T-cell (primary cell): ENCODE measurements at places on chromosomes 5 and 9. TPM values are rescaled to one million over a fixed set of nuclear protein-coding genes. Genes with fewer than 3 reads are reported as not detected.

PLEKHG4B gene
- total RNA-seq, result 0.09 TPM

NIPBL gene
- 87.5 TPM for total RNA-seq

MEIKIN gene
- total RNA-seq, result 0.93 TPM

DNA sequence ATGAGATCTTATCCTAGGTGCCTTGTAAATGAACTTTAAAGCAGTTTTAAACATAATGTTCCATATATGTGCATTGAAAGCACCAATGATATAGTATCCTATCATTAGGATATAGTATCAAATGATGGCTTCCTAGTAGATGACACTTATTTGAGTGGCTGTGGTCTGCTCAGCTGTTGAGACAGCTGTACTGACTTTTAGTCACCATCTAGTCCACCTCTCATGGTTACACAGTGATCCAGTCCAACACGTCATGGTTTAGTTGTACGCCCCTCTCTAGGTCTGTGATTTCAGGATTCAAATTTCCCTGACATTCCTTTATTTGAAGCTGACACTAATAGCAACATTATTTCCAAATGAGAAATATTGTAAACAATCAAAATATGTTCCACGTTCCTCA, 127.3 kb upstream of the TUT7 start:
- no peak for DNase-seq

DNA sequence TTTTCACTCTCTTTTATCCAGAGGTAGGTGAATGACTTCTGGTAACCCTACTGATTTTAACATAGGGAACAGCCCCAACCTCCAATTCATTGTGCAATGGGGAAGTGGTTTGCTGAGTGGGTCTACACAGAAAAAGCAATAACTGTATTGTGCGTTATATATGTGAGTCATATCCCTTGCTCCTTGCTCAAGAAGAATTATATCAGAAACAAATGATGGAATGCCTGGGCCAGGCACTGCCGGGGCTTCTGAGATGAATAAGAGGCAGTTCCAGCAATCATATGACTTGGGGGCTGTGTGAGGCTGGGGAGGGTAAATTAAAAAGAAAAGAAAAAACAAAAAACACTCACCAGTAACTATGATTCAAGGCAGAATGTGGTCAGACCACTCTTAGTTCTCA, 79.2 kb upstream of the ABCA1 start:
- DNase-seq, result no peak

FOXD4L5 gene
- total RNA-seq, result not detected

DNA sequence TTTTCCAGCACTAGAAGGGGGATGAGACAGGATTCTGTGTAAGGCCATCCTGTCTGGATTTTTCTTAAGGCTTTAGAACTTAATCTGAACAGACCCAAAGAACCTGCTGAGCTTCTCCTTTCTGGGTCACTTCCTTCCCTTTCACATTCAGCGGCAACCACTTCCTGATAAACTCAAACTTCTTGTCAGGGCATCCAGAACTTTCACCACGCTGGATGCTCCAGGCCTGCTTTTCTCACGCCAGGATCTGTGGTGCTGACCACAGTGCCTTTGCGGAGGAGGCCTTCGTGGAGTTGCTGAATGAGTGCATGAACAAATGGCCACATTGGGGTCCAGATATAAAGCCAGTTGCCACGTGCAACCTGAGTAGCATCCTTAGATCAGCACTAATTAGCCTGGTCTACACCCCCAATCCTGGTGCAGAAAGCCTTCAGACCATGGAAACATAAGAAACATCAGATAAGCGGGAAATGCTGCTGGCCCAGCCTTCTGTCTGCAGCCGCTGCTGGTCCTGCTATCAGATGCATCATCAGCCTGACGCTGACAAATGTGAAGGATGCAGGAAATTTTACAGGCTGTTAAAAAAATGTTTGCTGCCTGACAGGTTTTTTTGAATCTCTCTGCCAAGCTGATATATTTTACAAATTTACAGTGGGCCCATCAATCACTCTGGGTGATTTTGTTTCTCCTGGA, 75.3 kb upstream of the BARHL1 start:
- no peak for DNase-seq
